GM12892 (cell line): ENCODE measurements at places on chromosomes 1 and 21.

GRCh38 chr1:179287946-179288345 is 5.7 kb upstream of the SOAT1 start:
- no peak for DNase-seq

DNA sequence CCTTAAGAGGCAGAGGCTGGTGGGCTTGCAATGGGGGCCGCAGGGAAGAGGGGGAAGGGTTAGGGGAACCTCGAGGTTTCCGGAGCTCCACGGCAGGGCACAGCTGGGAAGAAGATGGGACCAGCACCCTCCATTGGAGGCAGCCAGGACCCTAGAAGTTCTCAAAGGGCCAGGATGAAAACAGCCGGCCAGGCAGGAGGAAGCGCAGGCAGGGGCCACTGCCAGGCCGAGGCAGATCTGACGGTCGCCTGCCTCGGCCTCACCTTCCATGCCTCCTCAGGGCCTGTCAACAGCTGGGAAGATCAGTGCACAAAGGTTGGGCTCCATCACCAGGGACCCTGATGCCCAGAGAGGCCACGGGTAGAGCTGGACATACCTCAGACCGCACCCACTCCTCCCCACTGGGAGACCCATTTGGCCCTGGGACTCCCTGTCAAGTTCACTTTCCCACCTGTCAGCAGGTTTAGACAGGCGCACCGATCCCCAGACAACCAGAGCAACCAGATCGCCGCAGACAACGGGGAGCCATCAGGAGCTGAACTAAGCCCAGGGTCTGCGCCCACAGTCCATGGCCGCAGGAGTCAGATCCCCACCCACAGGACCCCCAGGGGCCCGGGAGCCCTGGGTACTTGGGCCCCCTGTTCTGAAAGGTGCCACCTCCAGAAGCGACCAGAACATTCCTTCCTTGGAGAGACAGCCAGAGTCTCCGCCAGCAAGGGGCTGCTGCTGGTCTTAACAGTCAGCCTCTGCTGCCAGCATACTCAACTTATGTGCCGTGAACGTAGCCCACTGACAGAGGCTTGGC is 2.2 kb downstream of the SLC19A1 start:
- no peak for DNase-seq

- DNase-seq, result no peak
These were observed 19.8 kb upstream of the ZNF362 start for GRCh38 chr1:33236498-33236897.

DNA sequence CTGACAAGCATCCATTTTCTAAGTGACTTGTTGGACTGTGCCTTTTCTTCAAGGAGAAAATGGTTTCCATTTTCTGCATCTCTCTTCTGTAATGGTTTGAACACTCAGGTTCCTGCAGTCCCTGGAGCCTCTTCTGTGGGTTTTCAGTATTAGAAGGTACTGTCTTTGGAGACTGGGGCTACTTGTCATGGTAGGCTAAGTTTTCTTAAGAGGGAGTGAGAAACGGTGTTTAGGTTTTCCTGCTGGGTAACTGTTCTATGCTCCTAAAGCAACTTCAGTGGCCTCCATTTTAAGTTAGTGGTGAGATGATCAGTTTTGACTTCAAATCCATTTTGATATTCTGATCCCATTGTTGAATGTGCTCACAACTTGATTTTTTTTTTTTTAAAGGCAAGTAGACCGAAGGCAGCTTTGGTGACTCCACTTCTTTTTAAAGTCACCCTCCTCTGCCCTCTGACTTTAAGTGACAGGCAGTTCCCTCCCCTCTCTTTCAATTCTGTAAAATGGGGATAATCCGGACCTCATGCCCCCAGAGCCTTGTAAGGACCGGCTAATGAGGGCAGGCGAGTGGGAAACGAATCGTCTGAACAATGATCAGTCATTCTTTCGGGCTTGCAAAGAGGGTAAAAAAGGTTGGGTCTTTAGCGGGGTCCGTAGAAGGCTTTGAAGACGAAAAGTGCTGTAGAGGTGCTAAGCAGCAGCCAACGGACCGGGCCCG is 1.0 kb upstream of the ARID1A start:
- no peak for DNase-seq

- DNase-seq, result no peak
These were observed 104.4 kb upstream of the KCNK1 start for GRCh38 chr1:233509526-233509925.

GRCh38 chr1:184222652-184223052 is 164.2 kb upstream of the C1orf21 start:
- peak; percentile 21 for DNase-seq

GRCh38 chr1:54542962-54543539 is 5.0 kb upstream of the ACOT11 start:
- no peak for DNase-seq
